ENCODE measurements at places on chromosomes 6 and 20.

GRCh38 chr20:24382743-24383142 is 86.7 kb upstream of the SYNDIG1 start:
- DNase-seq, result peak; percentile 81

DNA sequence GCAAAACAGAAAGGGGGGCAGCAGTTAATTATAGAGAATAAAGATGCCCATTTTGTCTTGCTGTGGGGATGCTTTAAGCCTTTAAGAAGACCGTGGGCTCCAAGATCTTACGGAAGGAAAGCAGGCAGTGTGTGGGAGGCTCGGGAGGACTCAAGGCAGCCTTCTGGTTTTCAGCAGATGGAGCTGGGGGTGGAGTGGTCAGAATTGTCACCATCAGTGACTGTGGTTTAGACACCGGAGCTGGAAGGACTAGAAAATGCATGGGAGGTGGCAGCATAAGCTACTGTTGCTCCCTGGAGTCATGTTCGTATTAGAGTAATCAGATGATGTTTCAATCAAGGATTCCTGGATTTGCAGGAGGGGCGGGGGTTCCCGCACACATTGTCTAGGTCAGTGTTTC is 3.7 kb downstream of the PHACTR1 start:
- no peak for DNase-seq

GRCh38 chr20:4304601-4305000 is 289.2 kb upstream of the RNF24 start:
- no peak for DNase-seq

GRCh38 chr6:40705354-40705753 is 118.2 kb upstream of the LRFN2 start:
- no peak for DNase-seq

DNA sequence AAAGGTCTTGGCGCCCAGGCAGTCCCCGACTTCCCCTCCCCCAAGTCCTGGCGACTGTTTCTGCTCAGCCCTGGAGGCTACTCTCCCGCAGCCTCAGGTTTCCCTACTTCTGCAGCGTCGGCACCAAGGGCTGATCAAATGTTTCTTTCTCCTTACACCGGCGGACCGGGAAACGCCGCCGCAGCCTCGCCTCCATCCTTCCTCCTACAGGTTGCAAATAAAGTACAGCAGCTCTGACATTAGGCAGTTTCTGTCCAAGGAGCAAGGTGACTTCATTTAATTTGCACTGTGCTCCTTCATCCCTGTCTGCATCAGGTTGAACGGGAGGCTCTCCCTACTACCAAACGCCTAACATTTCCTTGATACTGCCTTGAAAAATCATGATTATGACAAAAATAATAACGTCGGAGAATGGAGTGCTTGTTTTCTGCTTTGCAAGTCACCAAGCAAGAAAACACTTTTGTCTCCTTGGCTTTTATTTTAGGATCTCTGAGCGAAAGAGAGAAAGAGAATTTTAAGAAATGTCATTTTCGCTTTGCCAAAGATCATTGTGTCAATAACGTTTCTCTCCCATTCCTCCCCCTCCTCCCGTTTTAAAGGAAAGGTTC is 1.0 kb downstream of the CLIC5 start:
- DNase-seq, result no peak

- no peak for DNase-seq
Measured at GRCh38 chr6:159754959-159755914, 6.6 kb upstream of the ACAT2 start.

DNA sequence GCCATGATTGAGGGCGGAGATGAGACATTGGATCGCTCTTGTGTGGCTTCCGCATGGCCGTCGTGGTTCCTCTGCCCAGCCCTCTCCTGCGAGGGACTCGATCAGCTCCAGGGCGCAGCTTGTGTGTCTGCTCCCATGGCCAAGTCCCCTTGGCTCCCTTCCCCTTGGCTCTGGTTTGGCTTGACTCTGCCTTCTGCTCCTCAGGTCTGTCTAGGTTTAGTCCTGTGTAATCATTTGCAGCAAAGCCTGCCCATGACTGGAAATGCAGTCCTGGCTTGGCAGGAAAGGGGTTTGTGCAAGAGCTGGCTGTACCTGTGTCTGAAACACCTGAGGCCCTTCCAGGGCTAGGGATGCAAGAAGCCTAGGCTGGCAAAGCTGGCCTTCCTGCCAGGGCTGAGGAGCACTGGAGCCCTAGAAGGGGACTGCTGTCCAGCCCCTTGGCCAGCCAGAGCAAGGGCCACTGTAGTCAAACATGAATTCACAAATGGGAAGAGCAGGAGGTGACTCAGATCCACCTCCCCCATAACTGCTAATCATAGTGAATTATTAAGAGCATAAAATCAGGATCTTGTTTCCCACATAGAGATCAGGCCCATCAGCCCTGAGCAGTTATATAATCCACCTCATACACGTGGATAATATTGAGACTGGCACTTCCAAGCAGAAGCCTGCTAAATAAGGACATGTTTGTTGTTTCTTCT is 196.8 kb downstream of the FARS2 start:
- peak; percentile 19 for DNase-seq

- no peak for DNase-seq
Measured at GRCh38 chr6:87543696-87544473, 45.9 kb downstream of the RARS2 start.

GRCh38 chr20:52313341-52313963 is 121.9 kb upstream of the ZFP64 start:
- DNase-seq, result peak; percentile 64

DNA sequence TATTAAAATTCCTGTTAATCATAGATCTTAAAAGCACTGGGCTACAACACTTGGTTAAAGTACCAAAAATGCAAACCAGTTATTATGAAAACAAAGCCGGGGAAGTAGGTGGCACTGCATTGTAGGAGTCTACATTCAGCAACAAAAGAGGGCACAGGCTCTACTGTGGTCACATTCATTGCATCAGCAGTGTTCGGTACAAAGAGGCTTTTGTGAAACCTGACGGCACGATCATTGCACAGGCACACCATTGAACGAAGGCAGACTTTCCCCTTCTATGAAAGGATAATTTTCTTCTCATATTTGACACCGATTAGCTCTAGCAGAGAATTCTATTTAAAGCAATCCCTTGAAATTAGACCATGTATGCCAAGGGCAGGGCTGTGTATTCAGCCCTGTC is 44.6 kb upstream of the AGPAT4 start:
- DNase-seq, result no peak

DNA sequence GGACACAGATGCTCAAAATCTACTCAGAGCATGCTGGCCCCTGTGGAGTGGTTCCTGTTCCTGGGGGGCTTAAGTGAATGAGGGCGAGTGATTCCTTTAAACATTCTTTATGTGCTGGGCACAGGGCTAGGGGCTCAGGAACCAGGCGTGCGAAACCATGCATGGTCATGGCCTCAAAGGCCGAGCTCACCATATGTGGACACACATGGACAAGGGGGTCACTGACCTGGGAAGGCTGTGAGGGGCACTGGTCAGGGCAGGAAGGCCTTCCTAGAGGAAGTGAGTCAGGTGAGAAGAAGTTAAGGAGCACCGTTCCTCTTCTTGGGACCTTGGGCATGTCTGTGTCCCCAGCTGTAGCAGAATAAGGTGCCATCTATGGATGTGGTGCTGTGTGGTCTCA is 74.6 kb upstream of the BHLHE23 start:
- DNase-seq, result no peak

DNA sequence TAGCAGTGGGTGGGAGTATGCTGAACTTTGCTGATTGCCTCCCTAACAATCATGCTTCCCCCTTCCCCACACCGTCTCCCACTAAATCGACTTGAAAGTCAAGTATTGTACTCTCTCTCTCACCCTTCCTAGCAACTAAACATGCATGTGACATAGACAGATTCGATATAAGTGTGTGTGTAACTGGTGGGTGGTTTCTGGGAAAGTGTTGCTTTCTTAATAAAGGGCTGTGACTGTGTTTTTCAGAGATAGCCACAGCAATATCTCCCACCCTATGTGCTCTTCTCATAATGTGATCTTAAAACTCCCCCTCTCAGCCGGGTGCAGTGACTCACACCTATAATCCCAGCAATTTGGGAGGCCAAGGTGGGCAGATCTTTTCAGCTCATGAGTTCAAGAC is 49.3 kb upstream of the E2F3 start:
- DNase-seq, result no peak

DNA sequence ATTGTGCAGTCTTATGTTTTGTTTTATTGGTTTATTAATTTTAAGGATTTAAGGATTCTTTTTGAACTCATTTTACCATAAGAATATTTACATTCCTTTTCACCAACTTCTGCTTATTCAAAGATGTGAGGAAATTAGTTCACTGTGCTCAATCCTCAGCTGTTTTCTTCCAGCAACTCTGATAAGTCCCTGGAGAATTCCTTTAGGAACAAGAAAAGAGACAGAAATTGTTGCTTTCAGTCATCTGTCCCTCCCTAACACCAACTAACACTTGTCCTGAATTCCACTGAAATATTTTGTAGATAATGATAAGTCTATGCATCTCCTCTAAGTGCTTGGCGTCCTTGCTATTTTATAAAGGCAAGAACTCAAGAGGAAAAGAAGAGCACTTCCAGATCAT is 334.8 kb upstream of the MARCKS start:
- DNase-seq, result no peak

DNA sequence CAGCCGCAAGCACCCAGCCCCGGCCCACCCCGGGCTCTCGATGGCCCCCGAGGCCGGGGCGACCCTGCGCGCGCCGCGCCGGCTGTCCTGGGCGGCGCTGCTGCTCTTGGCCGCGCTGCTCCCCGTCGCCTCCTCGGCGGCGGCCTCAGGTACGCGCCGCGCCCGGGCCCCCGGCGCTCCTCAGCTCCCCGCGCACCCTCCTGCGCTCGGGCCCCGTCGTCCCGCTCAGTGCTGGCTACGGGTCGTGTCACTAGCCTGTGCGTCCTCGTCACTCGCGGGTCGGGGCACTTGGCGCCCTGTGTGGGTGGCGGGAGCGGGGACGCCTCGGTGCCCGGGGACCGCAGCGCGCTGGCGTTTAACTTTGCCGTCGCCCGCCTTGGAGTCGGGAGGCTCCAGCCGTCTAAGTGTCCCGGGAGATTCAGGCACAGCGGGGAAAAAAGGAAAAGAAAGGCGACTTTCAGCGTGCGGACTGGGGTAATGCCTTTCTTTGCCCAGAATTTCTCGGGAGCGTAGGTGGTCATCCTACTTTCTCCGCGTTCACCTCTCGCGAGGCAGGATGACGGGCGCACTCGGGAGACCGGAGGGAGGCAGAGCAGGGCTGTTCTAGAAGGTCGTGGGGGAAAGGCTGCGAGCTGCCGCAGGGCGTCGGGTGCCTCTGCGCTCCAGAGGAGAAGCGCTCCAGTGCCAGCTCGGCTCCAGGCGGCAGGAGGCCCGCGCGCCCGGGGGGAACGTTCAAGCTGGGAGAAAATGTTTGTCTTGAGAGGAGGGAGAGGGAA is 545 bp downstream of the FNDC1 start:
- DNase-seq, result no peak
